ENCODE measurements at places on chromosomes 12 and 14.

DNA sequence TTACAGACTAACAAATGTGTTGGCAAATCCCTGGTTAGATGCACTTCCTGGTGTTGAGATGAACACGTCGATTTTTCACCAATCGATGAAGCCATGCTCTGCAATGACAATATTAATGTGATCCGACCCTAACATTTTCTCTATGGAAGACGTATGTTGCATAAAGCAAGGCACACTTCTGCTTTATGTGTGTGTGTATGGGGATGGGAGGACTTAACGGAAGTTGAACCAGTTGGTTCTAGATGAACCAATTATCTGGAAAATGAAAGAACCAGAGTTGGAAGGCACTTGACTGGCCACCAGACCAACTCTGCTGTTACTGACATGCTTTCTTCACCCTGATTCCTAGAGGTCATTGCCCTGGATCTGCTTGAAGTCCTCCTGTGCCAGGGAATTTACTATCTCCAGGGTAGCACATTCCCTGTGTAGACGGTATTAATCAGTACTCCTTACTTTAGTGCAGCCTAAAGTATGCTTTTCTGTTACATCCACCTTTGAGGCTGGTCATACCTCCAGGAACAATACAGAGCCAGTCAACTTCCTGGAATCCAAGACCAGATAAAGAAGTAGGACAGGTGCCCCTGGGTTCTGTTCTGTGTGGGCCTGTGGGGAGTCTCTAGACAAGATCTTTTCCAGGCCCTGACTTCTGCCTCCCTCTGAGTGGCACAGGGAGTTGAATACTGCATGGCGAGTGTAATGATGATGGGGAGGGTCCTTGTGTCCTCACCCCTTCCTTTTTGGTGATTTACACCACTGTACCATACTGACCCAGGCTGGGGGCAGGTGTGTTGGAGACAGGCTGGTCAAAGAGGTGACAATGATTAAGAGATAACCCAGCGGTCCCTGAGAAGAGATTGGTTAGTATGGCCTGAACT, 4.1 kb downstream of the SDR39U1 start:
- DNase-seq, result no peak

DNA sequence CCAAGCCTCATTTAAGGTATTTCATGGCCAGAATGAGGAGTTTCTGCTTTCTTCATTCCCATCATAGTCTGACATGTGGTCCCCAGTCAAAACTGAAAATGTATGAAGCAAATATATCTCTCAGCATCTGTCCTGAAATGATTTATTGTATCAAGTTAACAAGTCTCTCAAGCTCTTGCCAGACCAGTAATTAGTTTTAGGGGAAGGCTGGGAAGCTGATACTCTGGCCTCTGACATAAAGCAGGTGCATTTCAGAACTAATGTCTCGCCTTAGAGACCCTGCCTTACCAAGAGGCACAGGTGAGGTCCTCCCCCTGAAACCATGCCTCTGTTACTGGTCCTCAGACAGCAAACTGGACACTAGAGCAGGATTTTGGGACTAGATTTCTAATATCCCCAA, 266.5 kb downstream of the SLC15A4 start:
- DNase-seq, result no peak

DNA sequence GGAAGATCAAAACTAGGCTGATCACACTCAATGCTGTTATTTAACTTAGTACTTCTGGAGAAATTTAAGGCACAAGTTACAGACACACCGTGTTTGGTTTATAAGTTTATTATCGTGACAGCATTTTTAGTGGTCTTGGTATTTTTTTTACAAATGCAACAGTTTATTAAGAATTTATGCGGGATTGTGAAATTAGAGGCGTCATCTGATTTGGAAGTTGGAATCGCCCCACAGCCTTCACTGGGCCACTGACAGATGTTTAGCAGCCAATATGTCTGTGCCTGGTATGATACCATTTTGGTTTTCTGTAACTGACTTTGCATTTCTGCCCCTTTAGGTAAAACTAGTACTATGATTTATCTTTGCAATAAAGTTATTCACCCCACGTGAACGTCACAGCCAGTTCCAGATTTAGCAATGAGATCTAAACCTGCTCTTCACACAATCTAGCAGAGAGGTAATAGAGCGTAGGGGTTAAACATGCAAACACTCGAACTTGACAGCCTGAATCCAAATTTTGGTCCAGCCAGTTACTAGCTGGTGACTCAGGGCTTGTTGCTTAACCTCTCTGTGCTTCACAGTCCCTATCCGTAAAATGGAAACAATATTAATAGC, 73.2 kb upstream of the SSTR1 start:
- DNase-seq, result no peak

DNA sequence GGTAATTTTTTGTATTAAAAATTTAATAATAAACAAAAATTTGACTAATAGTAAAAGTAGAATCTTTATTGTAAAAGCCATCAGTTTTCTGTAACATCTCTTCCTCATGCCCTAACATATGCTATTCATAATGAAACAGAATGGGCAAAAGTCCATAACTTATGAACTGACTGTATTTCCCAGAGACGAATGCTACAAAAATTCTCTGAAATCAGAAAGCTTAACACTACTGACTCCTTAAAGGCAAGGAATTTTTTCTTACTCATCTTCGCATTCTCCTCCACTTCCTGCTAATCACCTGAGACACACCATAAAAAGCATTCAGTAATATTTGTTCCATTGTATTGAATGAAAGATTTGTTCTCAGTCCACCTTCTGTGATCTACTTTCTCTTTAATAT, 17.6 kb downstream of the MON2 start:
- no peak for DNase-seq

GRCh38 chr14:35853225-35853624, 27.1 kb downstream of the BRMS1L start:
- no peak for DNase-seq

DNA sequence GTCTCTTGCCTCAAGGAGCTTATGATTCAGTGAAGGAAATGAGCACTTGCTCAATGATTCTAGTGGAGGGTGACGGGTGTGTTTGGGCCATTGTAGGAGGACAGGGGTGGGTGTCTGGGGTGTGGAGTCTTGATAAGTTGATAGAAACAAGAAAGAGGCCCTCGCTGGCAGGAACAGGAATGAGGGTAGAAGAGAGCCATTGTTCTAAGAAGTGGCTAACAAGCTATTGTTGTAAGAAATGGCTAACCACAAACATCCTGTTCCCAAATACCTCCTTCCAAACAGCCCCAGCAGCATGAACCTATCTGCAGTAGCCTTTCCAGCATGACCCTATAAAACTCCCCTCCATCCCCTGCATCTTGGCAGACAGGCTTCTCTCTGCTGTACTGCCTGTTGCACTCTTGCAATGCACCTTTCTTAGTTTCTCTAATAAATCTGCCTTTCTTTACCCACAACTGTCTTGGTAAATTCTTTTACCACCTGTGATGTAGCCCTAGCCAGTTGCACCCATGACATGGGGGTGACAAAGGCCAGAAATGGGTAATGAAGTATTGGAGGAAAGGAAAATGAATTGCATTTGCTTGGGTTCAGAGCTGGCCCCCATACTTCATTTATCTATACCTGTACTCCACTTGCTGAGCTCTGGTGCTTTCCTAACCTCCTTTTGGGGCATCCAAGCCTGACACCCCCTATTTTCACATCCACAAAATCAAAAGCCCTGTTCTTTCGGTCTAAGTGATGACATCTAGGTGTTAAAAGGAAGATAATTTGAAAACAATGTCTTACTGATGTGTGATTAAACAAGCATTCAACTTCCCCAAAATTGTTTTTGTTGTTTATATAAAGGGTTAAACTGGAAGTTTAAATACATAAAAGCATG, 389.1 kb downstream of the GRIN2B start:
- DNase-seq, result no peak

All from CD4-positive, alpha-beta T cell treated with Interleukin-17A for 1 hour (primary cell).